ENCODE measurements at places on chromosomes 5 and 9.

DNA sequence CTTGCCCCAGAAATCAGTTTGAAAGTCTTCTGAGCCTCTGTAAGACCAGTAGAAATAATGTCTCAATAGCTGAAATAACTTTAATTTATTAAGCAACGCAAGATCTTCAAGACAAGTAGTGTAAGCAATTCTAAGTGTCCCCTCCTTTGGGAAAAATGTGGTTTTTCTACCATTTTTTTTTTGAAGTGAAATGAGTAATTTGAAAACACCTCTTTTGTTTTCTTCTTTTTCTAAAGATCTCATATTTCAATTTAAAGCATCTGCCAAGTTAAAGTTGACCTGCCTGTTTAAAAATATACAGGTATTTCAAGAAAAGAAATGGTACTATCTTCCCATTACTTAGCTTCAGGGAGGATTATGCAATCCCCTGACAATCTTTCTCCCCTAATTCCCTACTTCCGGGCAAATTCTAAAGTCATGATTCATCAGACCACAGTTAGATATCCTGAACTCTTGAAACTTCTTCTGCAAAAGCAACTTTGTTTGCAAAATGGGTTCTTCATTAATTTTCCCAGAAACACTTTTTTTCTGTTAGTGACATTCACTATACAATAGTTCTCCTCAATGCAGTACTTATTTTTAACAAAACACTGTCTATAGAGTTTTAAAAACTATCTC is 7.8 kb upstream of the ANXA1 start:
- DNase-seq: no peak

DNA sequence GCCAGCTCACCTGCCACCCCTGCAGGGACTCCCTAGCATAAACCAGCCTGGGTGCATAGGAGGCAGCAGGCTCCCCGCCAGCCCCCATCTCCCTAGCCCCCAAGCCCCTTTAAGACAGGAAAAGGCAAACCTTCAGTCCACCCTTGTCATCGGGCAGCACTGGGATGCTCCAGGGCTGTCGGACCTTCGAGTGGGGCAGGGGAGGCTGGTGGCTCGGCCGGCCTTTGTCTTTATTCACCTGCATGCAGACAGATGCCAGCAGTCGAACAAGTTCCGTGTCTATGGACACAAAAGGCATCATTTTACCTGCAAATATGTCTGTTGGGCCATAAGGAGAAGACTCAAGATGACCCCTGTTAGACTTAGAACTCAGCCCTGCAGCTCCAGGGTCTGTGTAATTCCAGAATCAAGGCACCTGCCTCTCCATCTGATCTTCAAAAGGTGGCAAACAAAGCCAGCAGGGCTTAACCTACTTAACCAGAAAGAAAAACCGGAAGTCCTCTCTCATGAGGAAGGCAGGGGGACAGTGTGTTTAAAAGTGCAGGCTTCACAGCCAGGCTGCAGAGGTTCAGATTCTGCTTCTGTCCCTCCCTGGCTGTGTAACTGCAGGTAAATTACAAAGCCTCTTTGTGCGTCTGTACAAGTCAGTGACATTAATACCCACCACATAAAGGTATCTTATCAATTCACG is 16.2 kb downstream of the ANKS6 start:
- DNase-seq: no peak

DNA sequence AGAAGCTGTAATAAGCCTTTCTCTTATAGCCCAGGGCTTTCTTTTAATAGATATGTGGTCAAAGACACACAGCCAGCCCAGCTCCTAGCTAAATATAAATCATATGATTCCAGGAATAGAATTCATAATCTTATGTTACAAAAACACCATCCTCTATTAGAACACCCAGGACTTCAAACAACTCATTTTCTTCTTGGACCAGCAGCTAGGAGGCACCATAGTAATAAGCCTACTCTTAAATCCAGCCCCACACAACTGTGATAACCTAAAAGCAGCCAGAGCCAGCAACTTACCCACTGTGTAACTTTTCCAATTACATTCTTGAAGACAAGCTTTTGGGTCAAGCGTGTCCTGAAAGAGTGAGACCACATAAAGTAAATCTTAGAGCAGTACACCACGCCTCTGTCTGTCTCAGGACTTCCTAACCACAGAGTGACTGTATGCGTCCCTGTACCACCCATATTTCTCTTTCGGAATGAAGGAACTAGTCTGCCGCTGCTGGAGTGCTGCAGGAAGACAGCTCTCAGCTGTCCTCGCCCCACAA is 223.8 kb downstream of the TLE1 start:
- DNase-seq: no peak

- DNase-seq: no peak
These were observed 65.5 kb upstream of the MAP3K1 start for GRCh38 chr5:56749842-56750241.

GRCh38 chr5:127311349-127311748 is 20.8 kb downstream of the MEGF10 start:
- DNase-seq: no peak

GRCh38 chr9:135877791-135878527 is 29.4 kb downstream of the CAMSAP1 start:
- no peak for DNase-seq

GRCh38 chr5:14756478-14756877 is 92.0 kb downstream of the OTULIN start:
- DNase-seq: no peak

Data from endothelial cell (in vitro differentiated cells).